ENCODE measurements at places on chromosomes 6 and 20.
A peak's percentile ranks its signal among the peaks of the same experiment; 100 is the strongest.

- no peak for DNase-seq
Observed at GRCh38 chr6:169804427-169804826, 53.0 kb downstream of the ERMARD start.

GRCh38 chr6:139979021-139979725 is 604.7 kb upstream of the CITED2 start:
- DNase-seq: peak; percentile 75

- DNase-seq: no peak
Observed at GRCh38 chr20:22430154-22430745, 154.1 kb downstream of the FOXA2 start.

- no peak for DNase-seq
Observed at GRCh38 chr20:750801-751200, 17.5 kb downstream of the SLC52A3 start.

DNA sequence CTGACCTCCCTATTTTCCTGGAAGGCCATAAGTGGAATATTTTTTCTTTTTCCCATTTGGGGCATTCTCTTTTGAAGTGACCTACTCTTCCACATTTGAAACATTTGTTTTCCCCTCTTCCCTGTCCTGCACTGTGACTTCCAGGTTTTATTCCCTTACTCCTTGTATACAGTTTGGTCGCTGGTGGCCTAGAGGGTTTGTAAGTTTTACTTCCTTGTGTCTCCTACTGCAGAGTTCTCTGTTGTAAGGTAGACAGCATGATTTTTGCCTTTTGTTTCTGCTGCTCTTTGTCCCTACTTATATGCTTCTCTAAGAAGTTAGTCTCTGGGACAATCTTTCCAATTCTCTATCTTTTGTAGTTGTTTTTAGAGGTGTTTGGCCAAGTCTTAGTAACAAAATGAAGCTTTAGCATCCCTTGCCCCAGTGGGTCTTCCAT is 7.4 kb upstream of the ZNFX1 start:
- no peak for DNase-seq

GRCh38 chr20:2984956-2985661 is 58.3 kb upstream of the GNRH2 start:
- no peak for DNase-seq

DNA sequence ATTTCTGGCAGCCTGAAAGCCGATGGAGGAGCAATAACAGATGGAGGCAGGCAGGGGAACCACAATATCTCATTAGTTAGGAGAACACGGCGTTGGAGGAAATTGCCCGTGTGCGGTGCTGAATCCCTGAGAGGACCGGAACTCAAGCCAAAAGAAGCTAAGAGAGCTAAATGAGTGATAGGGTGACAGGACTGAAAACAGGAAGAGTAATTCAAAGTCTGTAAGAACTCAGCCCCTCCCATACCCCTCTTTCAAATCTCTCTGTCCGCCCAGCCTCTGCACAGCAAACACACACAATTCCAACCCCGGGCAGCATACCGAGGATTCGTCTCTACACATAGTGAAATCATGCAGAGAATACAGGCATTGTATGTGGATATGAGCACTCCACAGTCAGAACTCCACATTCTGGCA is 2.6 kb upstream of the IPCEF1 start:
- DNase-seq: peak; percentile 62

GRCh38 chr6:33290459-33290858 is 1.1 kb downstream of the PFDN6 start:
- no peak for DNase-seq

GRCh38 chr20:57991211-57991881 is 237.1 kb downstream of the ANKRD60 start:
- DNase-seq: peak; percentile 88

- DNase-seq: peak; percentile 42
Observed at GRCh38 chr20:12012241-12013222, 94.8 kb downstream of the BTBD3 start.

GRCh38 chr6:26025047-26025893 is 62.0 kb upstream of the HFE start:
- DNase-seq: peak; percentile 37

DNA sequence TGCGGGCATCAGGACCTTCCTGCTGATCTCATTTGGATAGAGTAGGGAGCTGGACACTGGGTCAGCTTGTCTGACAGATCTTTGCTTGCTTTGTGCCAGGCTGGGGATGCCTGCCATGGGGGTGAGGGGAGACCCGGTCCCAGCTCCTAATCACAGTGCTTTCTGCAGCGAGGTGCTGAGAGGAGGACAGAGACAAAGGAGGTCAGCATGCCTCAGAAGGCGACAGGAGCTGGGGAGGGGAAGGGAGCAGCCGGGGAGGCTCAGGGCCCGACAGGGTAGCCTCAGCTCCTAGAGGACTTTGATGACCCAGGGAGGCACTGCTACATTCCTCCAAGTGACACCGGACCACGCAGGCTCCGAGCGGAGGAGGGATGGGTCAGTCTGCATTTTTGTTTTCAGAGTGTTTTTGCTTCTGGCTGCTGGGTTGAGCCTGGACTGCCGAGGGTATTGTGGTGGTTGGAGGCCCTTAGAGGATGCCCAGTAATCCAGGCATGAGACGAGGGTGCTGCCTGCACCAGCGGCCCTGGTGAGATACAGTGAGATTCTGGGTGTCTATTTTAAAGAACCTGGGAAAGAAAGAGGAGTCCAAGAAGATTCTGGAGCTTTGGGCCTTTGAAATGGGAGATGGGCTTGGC is 7.8 kb downstream of the RBM38 start:
- no peak for DNase-seq

- no peak for DNase-seq
Observed at GRCh38 chr20:52578559-52578958, 387.0 kb upstream of the ZFP64 start.

DNA sequence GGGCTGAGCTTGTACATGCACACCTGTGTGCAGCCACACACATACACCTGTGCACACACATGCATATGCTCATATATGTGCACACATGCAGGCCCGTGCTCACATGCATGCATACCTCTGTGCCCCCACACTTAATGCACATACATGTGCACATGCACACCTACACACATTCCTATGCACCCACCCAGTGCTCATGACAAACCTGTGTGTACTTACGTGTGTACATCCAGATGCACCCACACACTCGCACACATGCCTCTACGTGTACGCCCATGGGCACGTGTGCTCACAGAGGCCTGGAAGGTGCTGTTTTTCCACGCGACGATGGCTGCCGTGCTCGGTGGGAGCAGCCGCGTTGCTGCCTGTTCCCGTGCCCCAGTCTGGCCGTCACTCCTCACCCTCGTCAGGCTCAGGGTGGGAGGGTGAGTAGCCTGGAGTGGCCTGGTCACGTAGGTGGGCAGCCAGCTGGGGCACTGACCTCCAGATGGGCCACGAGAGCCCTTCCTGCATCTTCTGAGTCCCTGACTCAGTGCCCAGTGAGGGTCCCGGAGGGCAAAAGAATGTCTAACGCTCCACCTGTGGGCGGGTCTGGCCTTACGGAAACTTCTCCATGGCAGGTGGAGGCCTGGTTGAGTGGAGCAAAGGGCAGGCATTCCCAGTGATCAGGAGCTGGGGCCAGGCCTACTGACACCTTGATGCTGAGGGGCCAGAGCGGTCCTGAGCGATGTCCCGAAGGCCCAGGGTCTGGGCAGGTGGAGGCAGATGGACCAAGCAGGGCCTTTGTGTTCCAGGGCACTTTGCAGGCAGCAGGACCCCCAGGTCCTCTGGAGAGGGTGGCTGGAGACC is 8.0 kb upstream of the GATA5 start:
- no peak for DNase-seq

GRCh38 chr6:111057074-111057752 is 30.1 kb upstream of the SLC16A10 start:
- peak; percentile 49 for DNase-seq

DNA sequence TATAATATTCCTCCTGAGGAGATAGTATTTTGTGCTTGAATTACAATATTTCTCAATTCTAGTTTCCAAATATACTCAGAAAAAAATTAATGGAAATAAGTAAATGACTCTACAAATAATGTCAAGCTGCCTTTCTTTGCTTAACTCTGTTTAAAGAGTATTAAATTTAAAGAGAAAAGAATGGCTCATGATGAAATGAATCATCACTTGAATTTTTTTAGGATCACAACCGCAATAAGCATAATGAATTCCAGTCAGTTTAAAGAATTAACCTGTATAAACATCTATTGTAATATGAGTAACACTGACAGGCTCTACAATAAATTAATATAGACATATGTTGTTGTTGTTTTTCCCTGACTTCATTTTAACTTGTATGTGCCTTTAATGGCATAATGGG is 266.2 kb upstream of the ADGRB3 start:
- DNase-seq: no peak

DNA sequence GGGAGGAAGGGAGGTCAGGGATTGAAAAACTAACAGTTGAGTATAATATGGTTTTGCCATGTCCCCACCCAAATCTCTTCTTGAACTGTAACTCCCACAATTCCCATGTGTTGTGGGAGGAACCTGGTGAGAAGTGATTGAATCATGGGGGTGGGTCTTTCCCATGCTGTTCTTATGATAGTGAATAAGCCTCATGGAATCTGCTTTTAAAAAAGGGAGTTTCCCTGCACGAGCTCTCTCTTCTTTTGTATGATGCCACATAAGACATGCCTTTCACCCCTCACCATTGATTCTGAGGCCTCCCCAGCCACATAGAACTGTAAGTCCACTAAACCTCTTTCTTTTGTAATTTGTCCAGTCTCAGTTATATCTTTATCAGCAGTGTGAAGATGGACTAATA is 833.4 kb upstream of the MAP3K7 start:
- DNase-seq: no peak

DNA sequence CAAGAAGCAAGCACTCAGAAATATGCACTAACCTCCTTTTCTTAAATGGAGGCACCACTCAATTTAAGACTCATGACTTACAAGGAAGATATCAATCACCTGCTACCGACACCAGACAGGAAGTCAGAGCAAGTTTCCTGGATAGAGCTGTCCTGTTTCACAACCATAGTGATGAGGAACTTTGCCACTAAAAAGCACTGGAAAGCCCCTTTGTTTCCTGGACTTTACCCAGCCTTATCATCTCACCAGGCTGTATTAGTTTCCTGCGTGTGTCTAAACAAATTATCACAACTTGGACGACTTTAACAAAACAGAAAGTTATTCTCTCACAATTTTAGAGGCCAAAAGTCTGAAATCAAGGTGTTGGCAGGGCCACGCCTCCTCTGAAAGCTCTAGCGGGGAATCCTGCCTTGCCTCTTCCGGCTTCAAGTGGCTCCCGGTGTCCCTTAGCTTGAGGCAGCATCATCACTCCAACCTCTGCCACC is 253.8 kb upstream of the STXBP5 start:
- no peak for DNase-seq

DNA sequence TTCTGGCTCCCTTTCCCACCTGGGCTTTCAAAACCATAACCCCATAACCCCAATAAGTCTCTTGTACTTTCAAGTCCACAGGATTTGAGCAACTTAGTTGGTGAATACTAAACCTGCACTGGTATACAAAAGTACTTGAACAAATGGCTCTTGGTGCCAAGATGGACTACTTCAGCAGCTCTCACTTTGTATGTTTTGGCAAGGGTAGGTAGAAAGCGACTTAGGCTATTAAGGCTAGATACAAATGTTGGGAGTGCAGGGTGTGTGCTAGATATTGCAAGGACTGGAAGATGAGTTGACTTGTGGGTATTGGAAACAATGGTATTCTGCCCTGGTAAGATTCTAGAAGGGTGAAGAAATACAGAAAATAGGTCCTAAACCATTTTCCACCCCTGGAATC is 182.6 kb upstream of the MOCS1 start:
- DNase-seq: no peak

DNA sequence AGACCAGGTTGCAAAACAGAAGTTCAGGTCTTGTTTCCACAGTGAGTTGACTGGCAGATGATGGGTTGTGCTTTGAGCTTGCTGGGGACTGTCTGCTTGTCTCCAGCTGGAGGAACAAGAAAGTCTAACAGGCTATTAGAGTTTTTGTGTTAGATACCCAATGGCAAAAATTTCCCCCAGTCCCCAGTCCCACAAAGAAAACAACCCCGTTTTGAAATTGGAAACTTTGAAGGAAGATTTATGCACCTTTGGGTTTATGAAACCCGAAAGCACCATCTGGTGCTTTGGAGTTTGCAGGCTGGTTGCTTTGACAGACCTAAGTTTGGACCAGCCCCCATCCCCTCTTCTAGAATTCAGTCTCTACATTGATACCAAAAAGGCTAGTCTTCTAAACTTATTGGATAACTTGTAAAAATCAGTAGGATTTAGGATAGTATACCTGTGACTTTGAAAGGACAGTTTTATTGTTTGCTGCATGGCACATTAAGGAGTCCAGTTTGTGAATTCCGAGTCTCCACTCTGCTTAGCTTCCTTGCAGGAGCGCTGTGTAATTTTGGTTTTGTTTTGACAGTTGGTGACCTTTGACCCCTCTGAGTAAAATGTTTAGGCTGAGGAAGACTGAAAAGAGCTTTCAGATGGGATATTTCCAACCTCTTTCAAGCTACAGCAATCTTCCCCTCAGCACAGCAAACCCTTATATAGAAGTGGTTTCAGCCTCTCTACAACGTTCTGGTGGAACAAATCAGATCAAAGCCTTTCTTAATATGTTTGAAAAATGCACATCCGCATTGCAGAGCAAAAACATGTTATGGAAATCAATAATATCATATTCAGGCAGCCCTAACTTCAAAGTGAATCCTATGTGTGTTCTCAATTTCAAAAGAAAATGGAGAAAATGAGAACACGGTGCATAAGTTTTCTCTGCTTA is 25.5 kb upstream of the PRL start:
- no peak for DNase-seq

- no peak for DNase-seq
Observed at GRCh38 chr6:168050225-168050880, 28.7 kb downstream of the FRMD1 start.

- DNase-seq: no peak
Observed at GRCh38 chr6:142275236-142276006, 26.4 kb upstream of the ADGRG6 start.

DNA sequence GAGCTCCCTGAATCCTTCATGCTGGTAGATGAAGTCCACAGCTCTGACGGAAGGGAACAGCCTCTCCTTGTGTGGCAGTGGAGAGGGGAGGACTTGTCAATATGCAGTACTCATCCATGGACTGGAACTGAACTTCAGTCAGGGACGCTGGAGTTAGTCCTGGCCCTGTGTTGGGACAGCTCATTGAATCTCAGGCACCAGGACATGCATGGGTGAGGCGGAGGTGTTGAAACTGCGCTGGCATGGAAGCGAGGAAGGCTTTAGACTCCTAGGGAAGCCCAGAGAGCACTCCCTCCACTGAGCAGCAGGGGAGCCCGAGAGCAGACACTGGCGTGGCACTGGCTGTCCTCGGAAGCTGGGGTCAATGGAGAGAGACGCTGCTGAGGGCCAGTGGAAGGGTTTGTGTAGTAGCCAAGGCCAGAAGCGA is 161.3 kb upstream of the GGTLC1 start:
- DNase-seq: no peak

GRCh38 chr6:133681891-133682290 is 207.0 kb upstream of the TCF21 start:
- no peak for DNase-seq

GRCh38 chr6:146087386-146087785 is 58.5 kb downstream of the GRM1 start:
- peak; percentile 99 for DNase-seq

- DNase-seq: no peak
Observed at GRCh38 chr6:88865275-88865674, 98.1 kb downstream of the RNGTT start.

- no peak for DNase-seq
Observed at GRCh38 chr6:150006961-150007464, 18.3 kb downstream of the RAET1L start.
